ENCODE measurements at places on chromosomes 12 and 14.

GRCh38 chr12:44465139-44465538, 411.0 kb downstream of the NELL2 start:
- DNase-seq, result no peak

GRCh38 chr12:95690861-95691635, 99.5 kb downstream of the NTN4 start:
- DNase-seq, result no peak

- no peak for DNase-seq
These were observed 9.8 kb upstream of the PHLDA1 start for GRCh38 chr12:76041406-76041805.

DNA sequence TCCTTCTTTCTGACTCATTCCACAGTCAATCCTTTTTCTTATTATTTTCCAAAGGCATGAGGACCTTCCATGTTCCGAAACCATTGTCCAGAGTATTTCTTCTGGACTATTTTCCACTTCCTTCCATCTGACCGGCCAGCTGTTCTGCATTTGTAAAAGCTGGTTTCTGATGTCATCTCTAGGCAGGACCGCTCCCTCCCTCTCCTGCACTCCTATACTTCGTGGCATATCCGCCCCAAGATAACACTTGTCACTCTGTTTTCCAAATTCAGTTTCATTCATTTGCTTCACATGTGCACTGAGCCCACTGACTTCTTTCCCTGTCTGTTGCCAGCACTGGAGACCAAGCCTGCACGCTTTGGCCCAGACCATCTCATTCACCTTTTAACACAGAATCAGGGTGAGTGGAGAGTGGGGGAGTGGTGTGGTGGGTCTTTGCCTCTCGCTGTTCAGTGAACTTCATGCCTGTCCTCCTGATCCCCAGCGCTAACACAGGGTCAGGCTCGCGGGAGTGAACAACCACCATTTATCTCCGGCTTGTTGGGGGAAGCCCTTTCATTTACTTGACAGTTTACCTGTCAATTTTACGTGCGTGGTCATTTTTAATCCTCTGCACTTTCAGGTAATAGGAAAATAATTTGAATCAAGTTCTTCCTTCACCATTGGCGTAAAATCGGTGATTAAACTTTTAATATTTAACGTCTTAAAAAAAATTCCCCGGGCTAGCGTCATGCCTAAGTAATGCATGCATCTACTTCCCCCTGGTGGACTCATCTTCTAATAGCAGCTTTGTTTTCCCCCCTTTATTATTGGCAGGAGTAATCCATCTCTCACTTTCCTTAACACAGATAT, 52.5 kb downstream of the C12orf75 start:
- peak; percentile 72 for DNase-seq

DNA sequence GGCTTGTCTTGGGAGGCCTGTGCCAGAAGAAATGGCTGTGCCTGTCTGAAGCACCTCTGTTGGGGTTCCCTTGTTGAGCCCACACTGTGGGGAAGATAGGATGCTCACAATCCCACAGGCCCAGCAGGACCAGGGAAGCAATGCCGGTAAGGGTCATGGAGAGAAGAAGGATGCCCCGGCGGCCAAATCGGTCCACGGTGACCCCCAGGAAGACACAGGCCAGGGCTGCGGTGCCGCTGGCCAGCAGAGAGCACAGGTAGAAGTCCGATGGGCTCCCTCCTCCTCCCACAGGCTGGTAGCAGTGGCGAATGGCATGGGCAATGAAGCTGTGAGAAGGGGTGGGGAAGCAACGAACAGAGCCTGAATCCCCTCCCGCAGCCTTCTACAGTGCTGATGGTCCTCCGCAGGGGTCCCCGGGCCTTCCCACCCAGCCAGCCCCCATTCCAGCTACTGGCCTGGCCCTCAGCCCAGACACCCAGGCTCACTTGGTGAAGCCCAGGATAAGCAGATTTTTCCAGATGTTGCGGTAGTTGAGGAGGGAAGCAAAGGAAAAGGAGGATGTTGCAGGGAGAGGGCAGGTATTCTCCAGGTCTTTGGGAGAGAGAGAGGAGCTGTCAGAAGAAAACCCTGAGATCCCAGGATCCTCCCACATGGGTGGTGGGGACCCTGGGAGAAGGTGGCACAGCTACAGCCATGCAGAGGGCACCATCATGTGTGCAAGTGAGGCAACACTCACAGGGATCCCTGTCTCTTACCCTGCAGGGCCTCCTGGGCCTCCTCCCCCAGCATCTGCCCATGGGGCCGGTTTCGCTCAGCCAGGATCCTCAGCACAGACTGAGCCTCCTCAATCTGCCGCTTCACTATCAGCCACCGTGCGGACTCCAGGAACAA, 5.0 kb downstream of the SLC22A17 start:
- DNase-seq, result no peak

Data from D341Med (cell line).